ENCODE measurements at places on chromosomes 13 and 19. TPM values are rescaled to one million over a fixed set of nuclear protein-coding genes. Genes with fewer than 3 reads are reported as not detected.
A peak's percentile ranks its signal among the peaks of the same experiment; 100 is the strongest.

Gene IL11
- polyA plus RNA-seq = 38.9 TPM

Gene HIPK4
- 0.12 TPM for polyA plus RNA-seq

Gene CTXN1
- 7.4 TPM for polyA plus RNA-seq

Gene ZNF100
- 1.6 TPM for polyA plus RNA-seq

GRCh38 chr19:50417111-50418081 is 1.3 kb upstream of the SPIB start:
- peaks cover 2% of the 10 kb centered on the region for H3K36me3 ChIP-seq
- H3K4me1 ChIP-seq = no peaks in the 10 kb centered on the region
- H3K27ac ChIP-seq = no peak overlapping the region

GRCh38 chr19:22919946-22920345 is 83.0 kb downstream of the ZNF728 start:
- H3K27ac ChIP-seq = no peak overlapping the region
- no peaks in the 10 kb centered on the region for H3K27me3 ChIP-seq
- DNase-seq = no peak
- H3K4me3 ChIP-seq = no peak overlapping the region

- no peaks in the 10 kb centered on the region for H3K36me3 ChIP-seq
- H3K4me3 ChIP-seq = no peak overlapping the region
- H3K27me3 ChIP-seq = no peaks in the 10 kb centered on the region
- H3K4me1 ChIP-seq = no peaks in the 10 kb centered on the region
- no peak for DNase-seq
Measured at GRCh38 chr19:20357921-20358320, 190.9 kb downstream of the ZNF486 start.

DNA sequence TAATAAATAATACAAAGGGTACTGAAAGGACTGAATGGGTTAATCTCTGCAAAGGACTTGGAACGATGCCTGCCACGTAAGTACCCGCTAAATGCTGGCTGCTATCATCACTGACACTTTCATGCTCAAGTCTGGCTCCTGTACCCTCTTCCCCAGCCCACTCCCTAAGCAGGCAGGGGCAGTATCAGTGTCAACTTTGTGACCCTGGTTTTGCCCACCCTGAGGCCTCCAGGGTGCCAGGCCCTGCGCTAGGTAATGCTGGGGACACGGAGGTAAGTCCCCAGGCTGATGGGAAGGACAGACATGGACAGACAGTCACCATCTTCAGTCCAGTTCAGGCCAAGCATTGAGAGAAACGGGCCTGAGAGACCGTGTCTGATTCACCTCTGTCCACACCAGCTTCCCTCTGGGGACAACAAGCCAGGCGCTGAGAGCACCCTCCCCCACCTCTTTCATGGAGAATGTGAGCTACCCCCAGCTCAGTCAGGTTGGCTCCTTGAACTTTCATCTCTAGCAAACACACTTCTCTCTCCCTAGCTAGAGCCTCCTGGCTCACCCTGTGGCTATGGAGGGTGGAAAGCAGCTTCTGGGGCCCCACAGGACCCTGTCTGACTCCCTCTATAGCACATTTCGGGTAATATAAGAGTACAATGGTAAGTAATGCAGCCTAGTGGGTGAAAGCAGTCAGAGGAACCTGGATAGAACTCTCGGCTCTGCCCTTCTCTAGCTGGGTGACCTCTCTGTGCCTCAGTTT is 800 bp downstream of the ETFB start:
- H3K36me3 ChIP-seq = no peaks in the 10 kb centered on the region
- DNase-seq = peak; percentile 53
- H3K27ac ChIP-seq = peak overlapping the region; percentile 94
- H3K4me1 ChIP-seq = peaks cover 16% of the 10 kb centered on the region
- no peaks in the 10 kb centered on the region for H3K27me3 ChIP-seq

DNA sequence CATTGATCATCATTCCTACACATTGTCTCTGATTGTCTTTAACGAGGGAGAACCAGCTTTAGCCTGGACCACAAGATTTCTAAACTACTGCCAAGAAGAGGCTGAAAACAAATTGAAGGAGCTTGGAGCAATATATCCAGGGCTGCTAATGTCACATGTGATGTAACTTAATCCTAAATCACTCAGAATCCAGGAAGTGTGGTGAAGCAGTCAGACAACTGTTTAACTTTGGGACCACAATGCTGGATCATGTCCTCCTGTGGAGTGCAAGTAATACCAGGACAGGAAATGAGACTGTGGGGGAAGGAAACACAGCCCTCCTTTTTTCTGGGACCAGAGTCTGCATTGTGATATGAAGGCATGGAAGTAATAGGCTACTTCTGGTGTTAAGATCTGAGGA is 430.2 kb downstream of the KCTD12 start:
- DNase-seq = peak; percentile 78
- no peaks in the 10 kb centered on the region for H3K27me3 ChIP-seq
- peaks cover 8% of the 10 kb centered on the region for H3K4me1 ChIP-seq
- no peak overlapping the region for H3K4me3 ChIP-seq
- H3K36me3 ChIP-seq = no peaks in the 10 kb centered on the region
